Dermis blood vessel endothelial cell (primary cell): ENCODE measurements at places on chromosomes 16 and 17.

GRCh38 chr17:47803201-47803600 is 18.4 kb downstream of the OSBPL7 start:
- DNase-seq, result no peak

- DNase-seq, result peak; percentile 85
Observed at GRCh38 chr16:57764341-57765159, 29.0 kb downstream of the KATNB1 start.

DNA sequence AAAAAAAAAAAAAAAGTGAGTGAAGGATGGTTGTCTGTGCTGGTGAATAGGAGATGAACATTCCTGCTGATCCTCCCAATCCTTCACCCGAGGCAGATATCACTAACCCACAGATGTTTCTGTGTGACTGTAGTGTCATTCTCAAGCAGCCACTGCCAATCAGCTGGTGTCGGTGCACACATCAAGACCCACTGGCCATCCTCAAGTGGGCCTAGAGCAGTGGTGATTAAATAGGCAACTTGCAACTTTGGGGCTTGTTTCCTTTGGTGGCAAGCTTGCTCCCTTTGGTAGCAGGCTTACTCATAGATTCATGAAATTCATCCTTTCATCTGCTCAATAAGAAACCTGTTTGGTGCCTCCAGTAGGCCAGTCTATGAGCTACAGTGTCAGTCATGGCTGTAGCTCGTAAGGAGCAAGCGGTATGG is 51.1 kb upstream of the LGALS9 start:
- DNase-seq, result no peak

DNA sequence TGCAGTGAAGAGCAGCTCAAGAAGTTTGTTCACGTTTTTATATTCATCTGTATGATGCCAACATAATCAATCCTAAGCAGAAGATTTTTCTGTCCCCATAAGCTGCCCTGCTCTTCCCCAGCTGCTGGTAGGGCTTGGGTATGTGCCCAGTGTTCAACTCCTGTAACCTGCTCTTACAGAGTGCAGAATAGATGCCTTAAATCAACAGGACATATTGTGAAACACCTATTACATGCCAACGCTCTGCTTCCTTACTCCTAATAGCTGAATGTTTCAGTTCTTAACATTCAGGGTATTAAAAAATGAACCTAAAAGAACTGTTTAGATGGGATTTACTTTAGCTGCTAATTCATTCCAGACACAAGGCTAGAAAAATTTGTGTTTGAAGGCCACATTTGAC is 190.9 kb downstream of the HS3ST3A1 start:
- no peak for DNase-seq

DNA sequence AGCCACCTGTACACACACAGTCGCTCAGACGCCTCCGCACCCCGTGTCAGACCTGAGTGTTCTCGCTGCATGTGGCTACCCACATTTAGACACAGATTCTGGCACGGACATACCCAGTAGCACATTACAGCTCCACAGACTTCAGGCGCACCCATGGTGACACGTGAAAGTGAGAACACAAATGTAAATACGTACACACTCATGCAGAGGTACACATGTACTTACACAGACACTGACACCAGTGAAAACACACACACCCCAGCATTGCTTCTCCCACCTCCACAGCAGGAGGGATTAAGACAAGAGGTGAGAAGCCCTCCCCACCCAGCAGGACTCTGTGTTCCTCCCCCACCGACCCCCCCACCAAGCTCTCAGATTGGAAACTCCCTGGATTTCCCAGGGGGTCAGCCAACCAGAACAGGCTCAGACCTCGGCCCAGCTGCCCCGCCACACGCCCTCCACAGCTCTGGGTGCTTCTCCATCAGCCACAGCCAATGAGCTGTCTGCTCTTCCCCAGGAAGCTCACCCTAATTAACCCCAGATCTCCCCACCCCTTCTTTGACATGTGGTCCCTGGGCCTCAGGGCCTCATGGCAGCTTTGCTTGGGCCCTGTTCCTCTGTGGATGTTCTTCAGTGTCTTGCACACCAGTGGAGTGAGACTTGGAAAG is 5.3 kb upstream of the FOXN1 start:
- no peak for DNase-seq

- DNase-seq, result peak; percentile 56
Observed at GRCh38 chr16:47523342-47524006, 62.3 kb downstream of the PHKB start.

DNA sequence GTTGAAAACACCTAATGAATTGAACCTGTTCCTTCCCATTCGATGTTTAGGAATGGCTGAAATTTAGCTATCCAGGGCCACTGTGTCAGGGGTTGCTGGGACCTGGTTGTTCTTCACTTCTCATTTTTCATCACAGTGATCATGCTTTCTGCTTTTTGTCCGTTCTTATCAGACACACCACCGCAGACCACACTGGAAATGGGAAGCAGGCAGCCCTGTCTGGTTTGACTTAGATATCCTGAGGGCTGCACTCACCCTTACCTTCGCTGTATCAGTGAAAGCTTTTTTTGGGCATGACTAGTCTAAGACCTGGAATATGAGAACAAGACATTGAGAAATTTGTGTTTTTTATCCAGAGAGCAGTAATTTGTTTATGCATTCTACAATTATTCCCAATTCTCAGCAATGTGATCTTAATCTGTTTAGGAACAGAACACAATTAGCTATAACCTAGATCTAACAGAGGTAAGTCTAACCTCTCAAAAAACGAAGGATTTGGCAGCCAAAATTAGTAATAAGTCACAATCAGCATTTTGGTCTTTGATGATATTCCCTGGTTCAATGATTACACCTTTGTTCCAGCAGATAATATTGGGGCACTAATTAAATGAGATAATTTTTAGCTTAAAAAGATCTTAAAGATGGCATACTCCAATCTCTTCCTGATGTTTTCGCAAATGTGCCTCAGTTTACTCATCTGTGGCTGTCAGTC is 126.0 kb upstream of the GOT2 start:
- no peak for DNase-seq

DNA sequence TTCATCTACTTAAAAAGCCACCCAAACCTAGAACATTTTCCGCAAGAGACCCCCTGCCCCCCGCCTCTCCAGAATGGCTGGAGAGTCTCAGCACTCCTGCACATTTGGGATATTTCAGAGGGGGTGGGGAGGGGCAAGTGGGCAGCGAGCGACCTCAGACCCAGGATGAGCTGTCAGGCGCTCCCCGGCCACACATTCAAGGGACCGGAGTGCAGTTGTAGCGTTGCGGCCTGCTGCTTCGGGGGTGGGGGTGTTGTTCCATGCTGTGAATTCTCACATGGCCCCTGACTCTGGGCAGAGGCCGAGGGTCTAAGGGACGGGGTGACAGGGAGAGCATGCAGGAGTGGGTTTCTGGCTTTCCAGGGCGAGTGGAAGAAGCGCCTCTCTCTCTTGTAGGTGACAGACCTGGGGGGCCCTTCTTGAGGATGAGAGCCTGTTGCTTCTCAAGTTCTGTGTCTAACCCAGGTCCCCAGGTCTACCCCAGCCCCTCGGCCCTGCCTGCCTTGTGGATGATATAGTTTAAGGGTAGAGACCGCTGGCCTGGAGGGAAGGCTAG is 231.2 kb downstream of the SEC14L1 start:
- DNase-seq, result no peak

DNA sequence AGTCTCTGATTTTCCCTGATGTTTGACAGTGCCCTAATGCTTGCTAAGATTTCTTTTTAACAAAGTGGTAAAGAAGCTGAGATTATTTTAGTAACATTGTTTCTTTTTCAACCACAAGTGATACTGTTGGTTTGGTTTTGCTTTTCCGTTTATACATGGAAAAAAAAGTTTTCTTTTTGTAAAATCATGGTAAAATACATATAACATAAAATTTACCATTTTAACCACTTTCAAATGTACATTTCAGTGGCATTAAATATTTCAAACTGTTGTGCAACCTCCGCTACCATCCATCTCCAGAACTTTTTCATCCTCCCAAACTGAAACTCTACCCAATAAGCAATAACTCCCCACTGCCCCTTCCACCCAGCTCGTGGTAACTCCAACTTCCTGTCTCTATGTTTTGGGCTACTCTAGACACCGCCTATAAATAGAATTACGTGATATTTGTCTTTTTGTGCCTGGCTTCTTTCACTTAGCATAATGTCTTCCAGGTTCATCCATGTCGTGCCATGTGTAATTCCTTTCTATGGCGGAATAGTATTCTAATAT is 4.6 kb downstream of the CIITA start:
- DNase-seq, result no peak

DNA sequence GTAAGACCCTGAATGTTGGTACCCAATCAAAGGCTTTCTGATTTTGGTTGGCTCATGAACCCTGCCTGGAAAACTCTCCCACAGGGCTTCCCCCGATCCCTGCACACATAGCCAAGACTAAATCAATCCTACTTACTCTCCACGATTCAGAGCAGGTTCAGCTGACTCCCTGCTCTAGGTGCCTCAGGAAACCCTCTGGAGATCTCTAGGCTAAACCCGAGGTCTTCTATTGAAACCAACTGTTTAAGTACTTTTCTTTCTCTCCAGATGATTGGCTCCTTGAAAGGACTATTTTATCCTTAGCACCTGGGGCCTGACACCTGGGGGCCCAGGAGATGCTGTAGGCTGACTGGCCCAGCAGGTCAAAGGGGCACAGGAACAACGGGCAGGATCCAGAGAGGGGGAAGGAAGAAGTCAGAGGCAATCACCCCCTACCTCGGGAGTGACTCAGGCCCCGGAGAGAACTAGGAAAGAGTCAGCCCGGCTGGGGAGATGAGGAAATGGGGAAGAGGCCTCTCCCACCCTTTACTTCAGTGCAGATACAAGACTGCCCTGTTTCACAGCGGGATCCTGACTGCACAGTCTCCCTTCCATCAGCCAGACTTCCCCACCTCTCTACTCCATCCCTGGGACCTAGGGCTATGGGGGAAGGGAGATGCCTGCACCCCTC is 2.0 kb downstream of the TBC1D10B start:
- DNase-seq, result peak; percentile 56

GRCh38 chr16:12794486-12795387 is 8.9 kb downstream of the CPPED1 start:
- no peak for DNase-seq

DNA sequence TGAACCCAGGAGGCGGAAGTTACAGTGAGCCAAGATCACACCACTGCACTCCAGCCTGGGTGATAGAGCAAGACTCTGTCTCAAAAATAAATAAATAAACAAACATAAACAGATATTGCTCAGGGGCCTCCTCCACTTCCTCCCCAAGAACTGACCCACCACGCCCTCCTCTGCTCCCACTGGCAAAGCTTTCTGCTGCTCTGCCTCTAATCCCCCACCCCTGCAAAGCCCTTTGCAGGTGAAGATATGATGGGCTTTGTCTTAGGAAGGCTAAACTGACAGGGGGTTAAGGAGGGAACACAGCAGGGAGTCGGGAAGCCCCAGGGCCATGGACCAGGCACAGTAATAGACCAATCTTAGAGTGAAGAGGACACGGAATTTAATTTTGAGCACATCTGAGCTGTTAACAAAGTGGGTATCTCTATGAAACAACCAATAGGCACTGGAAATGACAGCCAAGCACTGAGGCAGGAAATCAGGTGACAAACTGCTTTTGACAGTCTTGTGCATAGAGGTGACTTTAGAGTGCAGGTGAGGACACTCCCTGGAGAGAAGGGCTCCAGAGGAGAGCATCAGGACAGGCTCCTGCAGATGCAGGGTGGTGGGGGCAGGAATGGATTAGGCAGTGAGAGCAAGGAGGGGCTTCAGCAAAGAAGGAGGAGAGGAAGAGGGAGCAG is 6.4 kb upstream of the CD300LD start:
- no peak for DNase-seq

DNA sequence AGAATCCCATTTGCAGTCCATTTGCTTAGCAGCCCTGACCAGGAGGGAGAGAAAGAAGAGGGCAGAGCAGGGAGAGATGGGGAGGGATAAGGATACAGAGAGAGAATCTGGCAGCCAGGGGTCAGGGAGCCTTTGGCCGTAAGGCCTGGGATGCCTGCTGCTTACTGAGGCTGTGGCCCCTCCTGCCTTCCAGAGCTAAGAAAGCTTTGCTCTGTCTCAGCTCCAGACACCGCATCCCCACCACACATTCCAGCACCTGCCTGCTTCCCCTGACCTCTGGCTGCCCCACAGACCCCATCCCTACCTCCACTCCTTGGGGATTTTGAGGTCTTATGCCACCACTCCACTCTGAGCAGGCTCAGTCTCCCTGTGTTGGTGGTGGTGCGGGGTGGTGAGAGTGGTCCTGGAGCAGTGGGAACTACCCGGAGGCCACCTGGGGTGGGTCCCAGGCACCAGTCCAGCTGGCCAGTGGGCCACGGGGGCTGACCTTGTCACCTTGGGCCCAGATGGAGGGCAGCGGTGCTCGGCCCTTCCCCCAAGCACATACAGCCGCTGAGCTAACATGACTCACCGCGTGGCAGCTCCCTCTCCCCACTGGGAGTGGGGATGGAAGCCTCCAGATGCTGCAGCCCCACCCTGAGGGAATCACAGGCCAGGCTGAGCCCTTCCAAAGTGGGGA is 58.3 kb downstream of the RAI1 start:
- DNase-seq, result peak; percentile 59

DNA sequence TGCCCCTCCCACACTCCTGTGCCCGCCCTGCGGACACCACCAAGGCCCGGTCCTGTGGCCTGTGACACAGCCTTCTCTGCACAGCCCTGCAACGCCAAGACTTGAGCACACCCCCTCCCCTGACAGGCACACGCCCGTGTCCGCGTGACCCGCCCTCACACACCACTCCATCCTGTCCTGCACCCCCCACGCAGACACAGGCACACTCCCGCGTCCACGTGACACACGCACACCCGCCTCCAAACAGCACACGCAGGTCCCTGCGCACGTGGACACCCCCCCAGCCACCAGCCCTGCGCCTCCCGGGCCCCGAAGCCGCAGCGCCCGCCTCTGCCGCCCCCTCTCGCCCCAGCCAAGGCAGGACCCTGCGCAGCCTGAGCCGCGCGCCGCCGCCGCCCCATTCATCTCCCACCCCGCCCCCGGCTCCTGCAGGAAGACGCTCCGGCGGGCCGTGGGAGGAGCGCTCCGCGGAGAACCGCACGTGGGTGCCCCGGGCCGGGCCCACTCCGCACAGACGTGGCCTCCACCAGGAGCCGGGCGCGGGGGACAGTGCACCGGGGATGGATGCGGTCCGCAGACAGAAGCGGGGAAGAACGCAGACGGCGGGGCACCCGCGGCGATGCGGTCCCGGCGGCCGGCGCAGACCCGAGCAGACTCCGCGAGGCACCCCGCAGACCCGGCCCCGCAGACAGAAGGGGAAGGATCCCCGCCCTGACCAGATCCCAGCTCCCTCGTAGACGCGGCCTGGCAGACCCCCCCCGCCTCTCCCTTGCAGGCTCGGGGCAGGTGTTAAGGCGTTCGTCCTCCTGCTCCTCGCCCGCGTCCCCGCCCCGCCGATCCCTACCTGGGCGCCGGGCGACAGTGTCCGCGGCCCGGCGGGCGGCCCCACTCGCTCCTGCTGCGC is 506 bp downstream of the CAMKK1 start:
- peak; percentile 62 for DNase-seq

DNA sequence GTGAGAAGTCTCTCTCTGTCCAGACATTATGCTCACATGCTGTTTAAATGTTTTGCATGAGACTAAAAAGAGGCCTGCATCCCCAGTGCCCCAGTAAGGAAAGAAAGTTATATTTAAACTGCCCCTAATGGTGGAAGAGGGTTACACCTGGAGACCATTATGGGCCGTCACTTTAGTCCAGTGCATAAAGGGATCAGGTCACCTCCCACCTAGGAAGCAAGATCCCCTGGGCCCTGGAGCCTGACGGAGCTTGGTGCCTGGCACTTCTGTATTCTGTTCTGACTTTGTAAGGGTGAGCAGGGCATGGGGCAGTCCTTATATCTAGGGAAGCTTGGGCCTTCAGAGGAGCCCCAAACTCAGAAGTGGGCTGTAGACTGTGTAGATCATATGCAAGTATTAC is 67.9 kb downstream of the CPPED1 start:
- DNase-seq, result no peak
